HFFc6 (cell line): ENCODE measurements at places on chromosomes 12 and 14.
A peak's percentile ranks its signal among the peaks of the same experiment; 100 is the strongest.

GRCh38 chr14:23641915-23642588 is 5.9 kb downstream of the DHRS2 start:
- DNase-seq = no peak

GRCh38 chr14:24483604-24484252 is 24.3 kb downstream of the CMA1 start:
- no peak for DNase-seq

- peak; percentile 92 for DNase-seq
These were observed 55.2 kb upstream of the CERS5 start for GRCh38 chr12:50222275-50222783.

DNA sequence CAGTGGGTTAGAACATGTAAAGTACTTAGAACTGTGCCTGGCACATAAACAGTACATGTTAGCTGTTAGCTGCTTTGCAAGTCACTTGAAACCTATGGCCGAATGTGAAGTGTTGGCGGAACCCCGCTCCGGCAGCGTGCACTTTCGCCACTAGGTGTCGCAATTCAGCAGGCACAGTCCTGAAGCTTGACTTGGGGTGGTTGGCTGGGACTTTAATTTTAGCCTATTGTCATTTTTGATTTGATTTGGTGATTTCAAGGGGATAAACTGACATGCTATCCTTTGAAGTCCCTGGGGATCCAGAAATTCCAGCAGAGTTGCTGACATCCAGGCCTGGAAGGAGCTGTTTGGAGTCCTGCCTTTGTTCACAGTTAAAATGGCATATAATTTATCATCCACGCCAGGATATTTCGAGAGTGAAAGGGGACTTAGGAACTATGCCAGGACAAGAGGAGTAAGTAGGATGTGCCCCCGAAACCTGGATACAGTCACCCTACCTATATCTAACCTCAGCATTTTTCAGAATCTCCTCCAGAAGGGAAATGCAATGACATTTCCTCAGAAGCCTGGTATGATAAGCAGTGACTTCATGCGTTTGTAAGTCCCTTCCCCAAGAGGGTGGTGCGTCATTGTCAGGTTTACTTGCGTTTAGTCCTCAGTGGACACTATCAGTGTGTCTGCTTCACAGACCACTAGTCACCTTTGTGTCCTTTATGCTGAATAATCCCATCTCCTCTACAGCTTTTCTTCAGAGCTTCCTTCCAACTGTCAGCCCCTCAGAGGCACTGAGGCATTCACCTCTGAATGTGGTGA is 3.5 kb upstream of the TSPAN9 start:
- peak; percentile 78 for DNase-seq

GRCh38 chr12:89848732-89849131 is 140.1 kb upstream of the ATP2B1 start:
- DNase-seq = no peak

- no peak for DNase-seq
These were observed 527 bp upstream of the CARMIL3 start for GRCh38 chr14:24051176-24051788.
